ENCODE measurements at places on chromosomes 11 and 22. TPM values are rescaled to one million over a fixed set of nuclear protein-coding genes. Genes with fewer than 3 reads are reported as not detected.

DNA sequence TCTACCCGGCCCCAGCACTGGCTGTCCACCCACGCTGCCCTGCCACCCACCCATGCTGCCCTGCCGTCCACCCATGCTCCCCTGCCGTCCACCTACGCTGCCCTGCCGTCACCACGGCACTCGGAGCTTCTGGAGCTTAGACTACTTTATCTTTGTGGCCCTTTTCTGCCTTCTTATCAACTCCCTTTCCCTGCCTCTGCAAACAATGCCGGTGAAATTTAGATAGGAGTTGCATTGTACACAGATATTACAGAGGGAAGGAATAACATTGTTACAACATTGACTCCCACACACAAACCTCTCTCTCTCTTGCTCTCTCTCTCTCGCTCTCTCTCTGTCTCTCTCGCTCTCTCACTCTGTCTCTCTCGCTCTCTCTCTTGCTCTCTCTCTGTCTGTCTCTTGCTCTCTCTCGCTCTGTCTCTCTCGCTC, 33.7 kb upstream of the BRSK2 start:
- no peak for DNase-seq

- DNase-seq: no peak
Observed at GRCh38 chr11:118883368-118884071, at the start of gene CXCR5. CXCR5 (plus strand) TSS chr11:118883892; CDS start chr11:118883942, 50 bp downstream.

DUSP18 gene
- total RNA-seq: 1.2 TPM

DNA sequence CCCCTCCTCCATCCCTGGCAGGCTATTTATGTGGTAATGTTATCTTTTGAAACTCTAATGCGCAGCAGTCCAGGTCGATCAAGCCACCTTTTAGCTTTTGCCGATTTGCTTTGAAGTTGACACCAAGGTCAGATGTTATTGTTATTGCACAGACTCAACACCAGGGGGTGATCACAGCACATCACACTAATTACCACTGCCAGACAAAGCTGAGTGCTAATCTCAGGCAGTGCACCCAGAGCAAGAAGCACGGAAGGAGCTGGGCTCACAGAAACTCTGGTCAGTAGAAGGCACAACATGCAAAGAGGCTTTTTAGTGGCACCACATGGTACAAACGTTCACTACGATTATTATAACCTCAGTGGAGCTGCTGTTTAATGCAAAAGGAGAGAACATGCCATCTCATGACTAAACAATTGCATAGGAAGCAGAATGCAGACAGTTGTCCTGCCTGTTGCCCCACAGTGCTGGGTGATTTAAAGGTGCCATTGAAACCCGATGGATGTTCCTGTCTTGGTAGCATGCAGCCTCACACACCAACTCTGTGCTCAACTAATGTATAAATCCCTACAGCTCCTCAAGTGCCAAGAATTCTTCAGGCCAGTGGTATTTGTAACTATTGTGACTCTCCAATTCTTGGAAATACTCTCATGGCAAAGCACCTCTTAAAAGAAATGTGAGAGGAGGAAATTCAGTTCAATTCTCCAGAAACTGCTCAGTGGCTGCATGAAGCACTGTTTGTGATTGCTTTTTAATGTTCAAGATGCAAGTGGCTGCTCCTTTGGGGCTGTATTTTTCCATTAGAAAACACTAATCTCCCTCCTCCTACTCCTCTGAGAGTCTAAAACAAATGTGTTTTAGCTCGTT, 353.9 kb upstream of the DDI1 start:
- DNase-seq: peak; percentile 24

DNA sequence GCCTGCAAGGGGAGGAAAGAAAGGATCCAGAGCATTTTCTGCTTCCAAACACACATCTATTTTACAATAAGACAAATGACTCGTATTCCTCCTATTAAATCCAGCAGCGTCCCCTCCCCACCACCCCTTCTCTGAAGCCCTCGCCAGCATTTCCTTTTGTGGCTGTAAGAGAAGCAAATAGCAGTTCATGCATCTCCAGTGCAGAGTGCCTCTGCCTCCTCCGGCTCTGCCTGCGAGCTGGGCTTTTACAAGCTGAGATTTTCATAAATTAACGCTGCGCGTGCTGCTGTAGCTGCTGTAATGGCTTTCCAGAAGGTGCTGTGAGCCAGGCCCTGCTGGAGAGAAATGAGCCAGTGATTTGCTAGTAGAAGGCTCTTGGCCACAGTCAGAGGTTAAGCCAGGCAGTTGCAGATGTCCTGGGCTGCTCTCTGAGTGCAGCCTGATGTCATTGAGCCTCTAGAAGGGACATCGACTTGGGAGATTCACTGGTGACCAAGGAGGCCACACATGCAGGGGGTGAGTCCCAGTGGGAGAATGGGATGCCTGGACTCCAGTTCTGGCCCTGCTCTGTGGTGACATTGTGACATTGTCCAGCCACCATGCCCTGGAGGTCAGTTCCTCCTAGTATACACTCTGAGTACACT, 134.5 kb upstream of the NAV2 start:
- peak; percentile 77 for DNase-seq

GRCh38 chr11:102546923-102547471, 16.4 kb upstream of the MMP7 start:
- no peak for DNase-seq

GRCh38 chr11:128695539-128696221, 1.8 kb downstream of the FLI1 start:
- no peak for DNase-seq

ZBTB16 gene
- not detected for total RNA-seq

- DNase-seq: no peak
Observed at GRCh38 chr11:15117751-15118150, 3.0 kb downstream of the INSC start.

DNA sequence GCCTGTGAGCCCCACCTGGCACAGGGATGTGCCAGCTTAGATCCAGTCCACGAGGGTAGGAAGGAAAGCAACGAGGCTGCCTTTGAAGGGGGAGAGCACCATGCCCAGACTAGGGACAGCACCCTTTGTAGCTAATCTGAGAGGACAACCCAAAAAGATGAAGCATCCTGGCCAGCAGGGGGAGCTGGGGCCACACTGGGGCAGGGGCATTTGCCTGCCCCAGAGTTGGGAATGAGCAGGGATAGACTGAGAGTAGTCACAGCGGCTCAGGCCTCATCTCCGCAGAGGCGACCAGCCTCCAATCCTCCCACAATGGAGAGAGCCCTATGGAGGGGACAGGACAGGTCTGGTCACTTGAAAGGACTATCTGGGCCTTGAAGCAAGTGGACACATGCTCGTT, 16.4 kb downstream of the LMO1 start:
- peak; percentile 15 for DNase-seq

DDX25 gene
- total RNA-seq: not detected

DNA sequence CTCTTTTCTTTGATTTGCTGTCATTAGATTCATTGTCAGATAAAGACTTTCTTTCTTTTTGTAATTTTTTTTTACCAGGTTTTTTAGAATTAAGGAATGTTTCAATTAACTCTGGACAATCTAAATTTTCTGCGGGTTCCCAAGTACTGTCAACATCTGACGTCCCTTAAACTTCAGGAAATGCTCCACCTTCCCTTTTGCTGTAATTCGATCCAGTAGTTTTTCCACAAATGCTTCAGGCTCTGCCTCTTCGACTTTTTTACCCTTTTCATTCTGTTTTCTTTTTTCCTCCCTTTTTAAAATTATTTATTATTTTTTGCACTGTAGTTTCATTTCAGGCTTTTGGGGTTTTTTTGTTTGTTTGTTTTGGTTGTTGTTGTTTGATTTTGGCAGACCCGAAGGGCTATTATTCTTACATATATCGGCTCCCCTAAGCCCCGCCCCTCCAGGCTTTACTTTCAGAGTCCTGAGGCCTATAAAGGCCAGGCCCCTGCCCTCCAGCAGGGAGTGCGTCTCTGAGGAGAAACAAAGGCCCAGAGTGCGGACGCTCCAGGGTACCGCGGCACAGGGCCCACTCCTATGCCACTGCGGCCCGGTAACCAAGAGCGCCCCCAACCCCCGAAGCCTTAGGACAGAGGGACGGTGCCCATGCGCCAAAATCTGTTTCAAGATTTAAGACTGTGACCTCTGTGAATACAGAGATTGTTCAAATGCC, 116.4 kb downstream of the TYR start:
- no peak for DNase-seq

DNA sequence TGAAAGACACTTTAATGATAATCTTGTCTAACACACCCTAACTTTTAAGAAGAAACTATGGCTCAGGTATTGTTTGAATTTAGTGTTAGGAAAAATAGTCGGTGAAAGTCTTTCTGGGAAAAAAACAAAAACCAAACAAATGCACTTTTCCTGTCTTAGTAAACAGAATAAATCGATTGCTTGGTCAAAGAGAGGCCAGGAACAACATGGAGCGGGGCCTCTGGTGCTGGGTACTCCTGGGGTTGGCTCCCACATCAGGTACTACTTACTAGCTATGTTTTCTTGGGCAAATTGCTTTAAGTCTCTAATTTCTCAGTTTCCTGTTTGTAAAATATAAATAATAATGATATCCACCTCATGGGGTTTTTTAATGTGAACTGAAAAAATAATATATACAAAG, 46.8 kb downstream of the NAV2 start:
- DNase-seq: no peak

GRCh38 chr11:27161071-27161470, 120.5 kb downstream of the BBOX1 start:
- DNase-seq: no peak

PIK3IP1 gene
- 3.7 TPM for total RNA-seq

DNA sequence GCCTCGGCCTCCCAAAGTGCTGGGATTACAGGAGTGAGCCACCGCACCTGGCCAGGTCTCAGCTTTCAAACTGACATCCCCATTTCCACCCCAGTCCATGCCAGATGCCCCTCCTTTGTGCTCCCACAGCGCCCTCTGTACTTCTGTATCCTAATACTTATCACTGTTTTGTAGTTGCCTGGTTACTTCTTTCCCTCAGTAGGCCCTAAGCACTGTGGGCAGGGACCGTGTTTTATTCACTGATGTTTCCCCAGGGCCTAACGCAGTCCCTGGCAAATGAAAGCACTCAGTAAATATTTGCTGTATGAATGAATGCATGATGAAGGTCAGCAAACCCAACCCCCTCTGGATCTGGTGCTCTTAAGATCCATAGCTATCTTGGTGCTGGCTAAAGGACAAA, 2.2 kb upstream of the TRIM3 start:
- no peak for DNase-seq

DNA sequence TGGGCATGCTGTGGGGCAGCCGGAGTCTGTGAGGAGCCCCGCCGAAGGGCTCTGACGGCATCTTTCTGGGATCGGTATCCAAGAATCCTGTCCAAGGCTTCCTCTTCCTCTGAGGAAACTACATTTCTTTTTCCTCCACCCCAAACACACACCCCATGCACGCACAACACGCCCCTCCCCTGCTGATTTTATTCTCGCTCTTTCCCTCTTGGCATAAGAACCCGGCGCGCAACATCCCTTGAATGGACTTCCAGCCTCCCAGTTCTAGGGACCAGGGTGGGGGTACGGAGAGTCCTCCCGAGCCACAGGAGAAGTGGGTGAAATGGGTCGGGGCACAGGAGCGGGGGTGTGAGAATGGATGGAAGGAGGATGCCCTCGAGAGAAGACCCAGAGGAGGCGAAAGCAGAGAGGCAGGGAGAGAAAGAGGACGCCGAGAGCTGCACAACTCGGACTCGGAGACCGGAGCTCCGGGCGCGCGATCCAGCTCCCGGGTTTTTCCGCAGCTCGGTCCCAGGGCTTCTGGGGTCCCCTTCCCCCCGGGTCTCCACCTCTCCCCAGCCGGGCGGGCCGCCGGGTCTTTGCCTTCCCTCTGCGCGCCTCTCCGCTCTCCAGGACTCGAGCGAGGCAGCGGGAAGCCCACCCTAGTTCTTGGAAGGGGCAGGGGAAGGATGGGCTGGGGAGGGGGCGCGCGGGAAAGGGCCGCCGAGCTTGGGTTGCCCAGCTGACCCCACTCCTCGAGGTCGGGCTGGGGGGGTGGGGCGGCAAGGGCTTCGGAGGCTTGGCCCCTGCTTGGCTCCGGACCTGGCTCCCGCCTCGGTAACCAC, 1.5 kb upstream of the LARGE1 start:
- DNase-seq: peak; percentile 37

MEI1 gene
- total RNA-seq: not detected

DNA sequence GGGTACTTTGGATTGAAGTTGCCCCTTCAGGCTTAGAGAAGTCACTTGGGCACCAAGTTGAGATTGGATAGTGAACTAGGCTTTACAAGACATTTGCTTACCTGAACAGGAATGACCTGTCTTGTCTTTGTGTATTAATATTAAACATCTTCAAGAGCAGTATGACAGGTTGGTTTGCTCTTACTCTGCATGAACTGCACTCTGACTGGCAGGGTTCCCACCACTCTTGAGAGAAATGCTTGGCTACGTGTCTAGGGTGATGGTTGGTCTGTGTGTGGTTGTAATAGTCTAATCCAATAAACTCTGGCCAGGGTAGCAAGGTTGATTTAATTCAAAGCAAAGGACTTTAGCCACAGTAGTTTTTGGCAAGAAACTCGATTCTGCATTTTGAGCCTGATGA, 20.1 kb upstream of the SPTBN2 start:
- DNase-seq: peak; percentile 22

IFITM10 gene
- 1.8 TPM for total RNA-seq

MPZL3 gene
- 1.3 TPM for total RNA-seq

- no peak for DNase-seq
Observed at GRCh38 chr11:100190395-100190794, 496.7 kb upstream of the ARHGAP42 start.

DNA sequence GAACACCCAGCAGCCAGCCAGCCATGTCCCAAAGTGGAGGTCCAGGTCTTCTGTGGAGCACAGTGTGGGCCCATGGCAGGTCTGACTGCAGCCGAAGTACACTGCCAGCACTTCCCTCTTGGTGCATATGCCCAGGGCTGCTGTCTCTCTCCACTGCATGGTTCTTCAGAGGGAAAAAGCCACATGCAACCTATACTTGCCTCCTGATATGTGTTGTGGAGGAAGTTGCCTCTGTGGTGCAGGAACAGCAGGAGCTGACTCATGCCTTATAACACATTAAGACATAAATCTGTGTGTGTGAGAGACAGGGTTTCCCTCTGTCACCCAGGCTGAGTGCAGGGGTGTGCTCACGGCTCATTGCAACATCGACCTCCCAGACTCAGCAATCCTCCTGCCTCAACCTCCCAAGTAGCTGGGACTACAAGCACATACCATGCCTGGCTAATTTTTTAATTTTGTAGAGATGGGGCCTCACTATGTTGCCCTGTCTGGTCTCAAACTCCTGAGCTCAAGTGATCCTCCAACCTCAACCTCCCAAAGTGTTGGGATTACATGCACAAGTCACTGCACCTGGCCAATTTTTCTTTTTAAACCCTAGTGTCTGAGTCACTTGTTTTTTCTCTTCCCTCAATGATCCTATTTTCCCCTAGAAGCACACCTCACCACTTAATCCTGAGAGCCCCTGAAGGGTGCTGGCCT, 98.8 kb downstream of the MPPED2 start:
- DNase-seq: no peak

GRCh38 chr11:106249617-106250239, 172.3 kb downstream of the AASDHPPT start:
- no peak for DNase-seq

- no peak for DNase-seq
Observed at GRCh38 chr11:115912484-115912945, 408.3 kb upstream of the CADM1 start.

GRCh38 chr11:11876458-11876857, 34.7 kb downstream of the USP47 start:
- peak; percentile 15 for DNase-seq

INCENP gene
- total RNA-seq: 46.2 TPM

GRCh38 chr22:29375398-29376076, 12.8 kb downstream of the AP1B1 start:
- DNase-seq: peak; percentile 25

TLCD5 gene
- total RNA-seq: 8.1 TPM

Data from MG63 (cell line).